Suprapubic skin (tissue), 4 donors: ENCODE measurements at places on chromosomes 2 and 18.

- DNase-seq = no peak
Measured at GRCh38 chr2:149224543-149224942, 105.8 kb upstream of the LYPD6 start.

- DNase-seq = no peak
Measured at GRCh38 chr2:127535422-127535901, at the start of gene MYO7B. Gene MYO7B, plus strand, starts transcription at chr2:127535683. Its CDS starts 24,040 bp downstream, at chr2:127559723.

DNA sequence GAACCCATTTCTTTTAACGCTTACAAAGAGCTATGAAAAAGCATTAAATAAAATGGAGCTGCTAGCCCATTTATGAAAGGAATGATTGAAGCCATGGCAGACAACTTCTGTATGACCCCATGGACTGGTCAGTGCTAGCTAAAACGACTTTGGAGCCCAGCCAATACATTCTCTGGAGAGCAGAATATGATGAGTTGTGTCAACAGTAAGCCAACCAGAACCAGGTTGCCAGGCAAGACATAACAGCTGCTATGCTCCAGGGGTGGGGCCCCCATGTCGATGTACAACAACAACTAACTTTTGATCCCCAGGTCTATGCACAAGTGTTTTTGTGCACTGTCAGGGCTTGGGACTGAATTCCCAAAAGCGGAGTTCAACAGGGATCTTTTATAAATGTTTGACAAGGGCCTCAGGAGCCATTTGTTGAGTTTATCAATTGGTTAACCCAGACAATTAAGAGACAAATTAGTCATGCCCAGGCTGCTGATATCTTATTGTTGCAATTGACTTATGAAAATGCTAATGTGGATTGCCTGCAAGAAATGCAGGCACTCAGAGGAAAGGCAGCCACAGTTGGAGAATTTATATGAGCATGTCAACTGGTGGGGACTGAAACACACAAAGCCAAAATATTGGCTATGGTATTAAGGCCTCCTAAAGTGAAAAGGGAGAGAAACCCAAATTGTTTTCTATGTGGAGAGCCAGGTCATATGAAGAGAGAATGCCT, 64.6 kb upstream of the MYO3B start:
- DNase-seq = no peak

- DNase-seq = no peak
Measured at GRCh38 chr2:176562359-176563078, 293.3 kb downstream of the MTX2 start.

GRCh38 chr18:28512357-28512756, 335.4 kb upstream of the CDH2 start:
- DNase-seq = no peak

- DNase-seq = no peak
Measured at GRCh38 chr2:221555494-221555846, 16.6 kb downstream of the EPHA4 start.

DNA sequence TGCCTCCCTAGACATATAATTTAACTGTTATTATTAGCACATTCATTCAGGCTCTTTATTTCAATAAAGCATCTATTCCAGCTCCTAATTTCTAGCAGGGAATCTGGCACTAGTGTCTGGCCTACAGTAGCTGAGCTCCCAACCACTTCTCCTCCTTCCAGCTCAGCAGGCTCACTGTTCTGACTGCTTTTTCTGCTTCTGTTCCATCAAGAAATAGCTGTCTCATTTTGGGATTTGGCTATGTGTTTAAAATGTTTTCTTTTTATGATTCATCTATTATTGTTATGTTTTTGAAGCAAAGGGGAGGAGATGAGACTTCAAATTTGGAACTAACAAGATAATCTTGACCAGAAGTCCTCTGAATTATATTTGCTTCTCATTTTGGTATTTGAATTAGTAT, 172.7 kb upstream of the SMAD7 start:
- no peak for DNase-seq

GRCh38 chr2:147469471-147469870, 375.4 kb upstream of the ACVR2A start:
- no peak for DNase-seq

DNA sequence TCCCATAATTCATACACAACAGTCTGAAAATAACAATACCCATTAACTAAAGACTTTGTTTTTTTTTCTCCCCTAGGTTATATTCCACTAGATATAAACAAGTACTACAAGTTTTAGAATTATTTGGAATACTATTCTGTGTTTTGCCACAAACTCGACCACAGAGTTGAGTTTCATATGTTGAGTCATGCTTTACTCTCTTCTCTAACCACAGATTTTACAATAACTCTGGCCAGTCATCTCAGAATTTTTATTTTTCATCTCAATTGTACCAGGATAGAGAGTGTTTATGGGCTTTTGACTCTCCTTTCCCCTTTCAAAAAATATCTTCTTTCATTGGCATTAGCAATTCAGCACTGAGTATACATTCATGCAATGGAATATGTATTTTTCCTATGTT, 348.7 kb upstream of the GALNT5 start:
- DNase-seq = no peak

- DNase-seq = no peak
Measured at GRCh38 chr2:133177196-133177595, 391.1 kb downstream of the NCKAP5 start.

- no peak for DNase-seq
Measured at GRCh38 chr2:157479081-157480027, 35.5 kb upstream of the CYTIP start.

- no peak for DNase-seq
Measured at GRCh38 chr2:233832414-233832813, 21.9 kb downstream of the HJURP start.

GRCh38 chr2:207974216-207974605, 51.1 kb downstream of the PLEKHM3 start:
- no peak for DNase-seq

GRCh38 chr2:198863655-198864054, 594.1 kb downstream of the SATB2 start:
- DNase-seq = no peak

- no peak for DNase-seq
Measured at GRCh38 chr2:171688129-171688465, 828 bp downstream of the DYNC1I2 start.

GRCh38 chr2:231207734-231208133, 9.3 kb downstream of the ARMC9 start:
- no peak for DNase-seq

DNA sequence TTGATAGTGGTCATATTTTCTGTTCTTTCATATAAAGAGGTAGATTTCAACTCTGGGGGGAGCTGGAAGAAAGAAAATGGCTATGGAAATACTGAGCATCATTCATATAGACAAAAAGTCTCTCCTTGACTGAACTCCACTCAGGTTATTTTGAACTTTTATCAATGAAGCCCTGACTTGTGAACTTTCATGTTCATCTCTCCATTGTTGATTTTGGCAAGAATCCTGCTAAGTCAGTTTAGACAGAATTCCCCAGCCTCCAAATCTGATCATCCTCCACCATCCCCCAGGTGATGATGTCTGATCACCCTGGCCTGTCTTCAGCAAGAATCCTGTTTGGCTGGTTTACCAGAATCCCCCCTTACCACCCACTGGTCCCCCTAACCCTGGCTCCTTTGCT, 395.0 kb downstream of the NCKAP5 start:
- DNase-seq = no peak

- DNase-seq = no peak
Measured at GRCh38 chr2:180015951-180016709, 9.0 kb upstream of the CWC22 start.

DNA sequence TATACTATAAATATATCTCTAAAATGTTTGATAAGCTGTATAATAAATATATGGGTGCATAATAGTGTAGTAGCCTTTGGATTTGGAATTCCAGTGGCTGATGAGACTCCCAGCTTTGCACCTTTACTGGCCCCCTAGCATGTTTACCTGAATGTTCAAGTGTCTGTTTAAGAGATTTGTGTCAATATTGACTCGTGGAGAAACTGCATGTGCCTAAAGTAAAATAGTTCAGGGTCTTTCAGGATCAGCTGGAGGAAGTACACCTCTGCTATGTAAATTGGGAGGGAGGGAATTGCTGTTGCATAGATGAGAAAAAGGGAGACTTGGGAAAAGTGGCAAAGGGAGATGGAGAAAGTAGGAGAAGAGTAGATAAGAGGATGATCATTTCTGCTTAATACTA, 23.9 kb downstream of the ME2 start:
- no peak for DNase-seq

DNA sequence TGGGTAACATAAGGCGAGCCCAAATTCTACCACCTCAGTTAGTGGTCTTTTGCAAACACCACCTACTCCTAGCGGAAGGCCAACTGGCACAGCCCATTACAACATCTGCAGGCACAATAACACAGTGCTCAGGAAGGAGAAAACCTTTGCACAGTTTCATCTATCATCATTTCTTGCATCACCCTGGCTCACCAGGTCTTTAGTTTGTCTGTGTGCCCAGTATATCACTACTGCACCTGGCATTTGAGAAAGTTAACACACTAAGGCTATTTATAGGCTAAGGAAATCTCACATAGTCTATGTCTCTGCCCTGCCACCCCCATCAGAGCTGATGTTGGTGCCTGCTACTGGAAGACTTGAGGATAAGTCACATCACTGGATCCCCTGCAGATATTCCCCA, 484.0 kb downstream of the SATB2 start:
- DNase-seq = no peak

- no peak for DNase-seq
Measured at GRCh38 chr2:149125031-149125725, 86.7 kb downstream of the LYPD6B start.

DNA sequence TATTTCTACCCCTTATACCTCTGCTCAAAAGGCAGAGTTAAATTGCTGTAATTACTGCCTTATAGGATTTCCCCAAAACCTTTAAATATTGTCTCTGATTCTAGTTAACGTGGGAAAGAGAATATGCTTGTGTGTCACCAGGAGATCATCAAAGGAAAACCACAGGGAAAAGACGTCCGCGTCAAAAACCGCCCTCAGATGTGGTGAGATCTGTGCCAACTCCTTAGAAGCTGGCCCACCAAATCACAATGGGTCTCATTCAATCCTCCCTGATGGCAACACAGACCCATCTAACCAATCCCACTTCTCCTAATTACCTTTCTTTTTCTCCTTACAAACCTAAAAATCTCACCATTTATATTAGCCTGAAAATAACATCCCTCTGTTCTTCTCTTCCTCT, 25.4 kb downstream of the VPS54 start:
- DNase-seq = no peak
